ENCODE measurements at places on chromosomes 4 and X.
A peak's percentile ranks its signal among the peaks of the same experiment; 100 is the strongest.

GRCh38 chr4:90071289-90072235, 55.6 kb upstream of the CCSER1 start:
- no peak for DNase-seq

DNA sequence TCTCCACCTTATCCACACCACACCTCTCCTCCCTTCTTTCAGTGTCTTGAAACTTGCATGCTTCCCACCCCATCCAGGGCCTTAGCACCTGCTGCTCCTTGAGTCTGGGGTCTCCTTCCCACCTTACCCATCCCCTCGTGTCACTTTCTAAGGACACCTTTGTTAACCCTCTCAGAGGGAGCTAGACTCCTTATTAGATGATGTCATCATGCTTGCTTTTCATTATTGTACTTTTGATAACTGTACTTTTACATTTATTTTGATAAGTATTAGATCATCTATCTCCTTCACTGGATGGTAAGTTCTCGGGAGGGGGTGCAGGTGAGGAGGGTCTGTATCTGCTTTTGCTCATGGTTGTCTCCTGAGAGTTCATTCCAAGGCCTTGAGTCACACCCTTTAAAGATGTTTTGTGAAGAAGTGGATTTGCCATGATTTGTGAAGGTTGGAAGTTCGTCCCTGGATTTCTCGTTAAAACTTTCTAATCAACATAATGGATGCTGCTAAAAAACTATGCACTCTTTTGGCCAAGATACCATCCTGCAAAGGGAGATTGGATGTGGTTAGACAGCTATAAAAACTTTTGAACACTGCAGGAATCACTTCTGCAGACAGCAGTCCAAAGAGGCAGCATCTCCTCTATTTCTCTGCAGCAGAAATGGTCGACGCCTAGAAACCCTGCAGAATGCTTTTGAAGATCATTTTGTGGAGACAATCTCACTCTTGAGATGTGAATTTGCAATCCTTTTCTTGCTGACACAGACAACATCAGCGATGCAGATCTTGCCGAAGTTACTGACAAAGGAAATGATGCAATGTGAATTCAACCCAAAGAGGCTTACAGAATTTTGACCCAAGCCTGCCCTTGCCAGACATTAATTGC, 69.6 kb downstream of the ENPP6 start:
- DNase-seq: peak; percentile 14

DNA sequence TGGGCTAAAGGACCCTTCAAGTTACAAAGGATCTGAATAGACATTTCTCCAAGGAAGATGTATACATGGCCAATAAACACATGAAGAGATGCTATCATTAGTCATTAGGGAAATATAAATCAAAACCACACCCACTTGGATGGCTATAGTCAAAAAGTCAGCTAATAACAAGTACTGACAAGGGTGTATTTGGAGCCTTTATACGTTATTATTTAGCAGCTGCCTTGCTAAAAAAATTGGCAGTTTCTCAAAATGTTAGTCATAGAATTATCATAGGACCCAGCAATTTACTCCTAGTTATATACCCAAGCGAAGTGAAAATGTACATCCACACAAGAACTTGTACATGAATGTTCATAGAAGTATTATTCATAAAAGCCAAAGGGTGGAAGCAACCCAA, 112.7 kb upstream of the DUSP21 start:
- DNase-seq: no peak

DNA sequence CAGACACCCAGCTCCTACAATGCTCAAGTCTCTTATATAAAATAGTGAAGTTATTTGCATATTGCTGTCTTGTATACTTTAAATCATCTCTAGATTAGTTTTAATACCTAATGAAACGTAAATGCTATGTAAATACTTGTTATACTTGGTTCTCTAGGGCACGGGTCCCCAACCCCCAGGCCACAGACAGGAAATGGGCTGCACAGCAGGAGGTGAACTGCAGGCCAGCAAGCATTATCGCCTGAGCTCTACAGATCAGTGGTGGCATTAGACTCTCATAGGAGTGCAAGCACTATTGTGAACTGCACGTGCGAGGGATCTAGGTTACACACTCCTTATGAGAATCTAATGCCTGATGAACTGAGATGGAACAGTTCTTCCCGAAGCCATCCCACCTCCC, 395.9 kb upstream of the EMCN start:
- no peak for DNase-seq

DNA sequence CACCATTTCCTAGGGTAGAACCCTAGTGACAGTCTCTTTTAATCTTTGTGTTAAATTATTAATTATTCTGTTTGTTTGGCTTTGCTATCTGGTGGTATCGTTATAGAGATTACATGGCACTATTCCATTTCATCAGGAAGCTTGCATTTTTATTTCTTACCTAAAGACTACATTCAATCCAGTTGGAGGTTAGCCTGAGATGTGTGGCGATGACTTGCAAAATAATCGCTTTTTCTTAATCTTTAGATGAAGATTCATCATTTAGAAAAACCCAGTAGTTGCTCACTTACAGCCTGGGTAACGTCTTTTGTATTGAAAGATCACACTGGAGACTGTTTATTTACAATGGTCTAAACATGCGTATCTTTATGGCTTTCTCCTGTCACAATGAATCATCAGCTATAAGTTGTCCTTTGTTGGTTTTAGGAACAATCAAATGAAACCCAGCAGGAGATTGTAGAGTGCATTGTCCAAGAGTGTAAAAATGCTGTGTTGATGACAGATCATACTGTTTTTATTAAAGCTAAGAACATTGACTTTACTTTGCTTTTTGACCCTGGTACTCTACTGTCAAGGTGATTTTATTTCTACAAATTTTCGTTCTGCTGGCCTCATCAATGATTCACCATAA, 281.7 kb upstream of the PITX2 start:
- no peak for DNase-seq

DNA sequence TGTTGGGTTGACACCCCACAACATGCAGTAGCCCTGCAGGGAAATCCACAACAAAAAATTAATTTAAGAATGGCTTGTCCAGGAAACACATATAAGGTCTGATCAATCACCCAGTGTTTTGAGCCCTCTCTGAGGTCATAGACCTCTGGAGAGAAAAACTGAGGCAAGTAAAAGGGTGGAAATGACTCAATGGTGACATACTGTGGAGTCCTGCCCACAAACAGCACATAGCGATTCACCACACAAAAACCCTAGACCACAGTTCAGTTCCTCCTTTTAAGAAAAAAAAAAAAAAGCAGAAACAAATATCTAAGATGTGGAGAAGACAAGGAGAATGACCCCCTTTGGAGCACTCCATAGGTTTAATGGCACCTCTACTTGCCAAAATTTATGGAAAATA, 2691.0 kb downstream of the PCDH7 start:
- peak; percentile 12 for DNase-seq

- no peak for DNase-seq
Observed at GRCh38 chrX:13147733-13148132, 103.3 kb upstream of the FAM9C start.

DNA sequence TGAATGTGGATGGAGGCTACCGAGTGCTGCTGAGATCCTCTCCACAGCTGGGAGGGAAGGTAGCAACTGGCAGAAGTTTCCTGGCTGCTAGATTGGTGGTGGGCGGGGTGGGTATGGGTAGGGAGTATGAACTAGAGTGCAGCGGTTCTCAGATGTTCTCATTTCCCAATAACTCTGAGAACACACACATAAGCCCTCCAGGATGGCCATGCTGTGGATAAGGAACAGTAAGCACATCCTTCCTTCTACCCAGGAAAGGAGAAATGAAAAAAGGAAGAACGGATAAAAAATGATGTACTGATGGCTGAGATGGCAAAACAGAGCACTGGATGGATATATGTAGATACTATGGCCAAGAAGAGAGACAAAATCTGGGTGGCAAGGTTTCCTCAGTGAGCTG, 116.0 kb downstream of the ZNF827 start:
- no peak for DNase-seq

GRCh38 chr4:36414248-36414647, 132.8 kb downstream of the DTHD1 start:
- no peak for DNase-seq

GRCh38 chrX:111133389-111133788, 37.4 kb downstream of the PAK3 start:
- DNase-seq: peak; percentile 22

Measured in activated CD4-positive, alpha-beta T cell treated with anti-CD3 and anti-CD28 coated beads, Interleukin-2, amount 50 U/mL, for 16 hours (primary cell).